ENCODE measurements at places on chromosomes 2 and 18.

GRCh38 chr2:71423817-71424420 is 29.4 kb upstream of the DYSF start:
- DNase-seq, result no peak

- no peak for DNase-seq
Observed at GRCh38 chr2:74142340-74142739, 5.4 kb downstream of the BOLA3 start.

DNA sequence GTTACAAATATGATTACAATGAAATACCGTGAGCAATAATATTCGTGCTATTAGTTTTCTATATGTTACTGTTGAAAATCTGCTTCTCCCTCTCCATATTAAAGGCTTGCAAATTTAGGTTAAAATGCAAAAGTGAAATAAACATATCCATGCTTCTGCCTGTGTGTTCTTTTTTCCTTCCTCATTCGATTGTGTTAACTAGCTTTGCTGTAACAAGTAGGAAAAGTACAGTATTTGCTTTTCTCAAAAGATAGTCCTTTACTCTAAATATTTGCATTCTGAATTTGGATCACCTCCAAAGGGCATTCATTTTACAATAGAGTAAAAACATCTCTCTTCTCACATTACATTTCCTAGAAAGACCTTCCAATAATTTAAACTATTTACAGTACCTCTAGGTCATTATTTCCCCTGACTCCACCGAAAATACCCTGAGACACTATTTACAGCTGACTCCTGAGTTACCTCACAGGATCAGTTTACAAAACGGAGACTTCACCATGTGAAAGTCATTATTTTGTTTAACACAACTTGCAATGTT is 835.0 kb upstream of the FANCL start:
- no peak for DNase-seq

DNA sequence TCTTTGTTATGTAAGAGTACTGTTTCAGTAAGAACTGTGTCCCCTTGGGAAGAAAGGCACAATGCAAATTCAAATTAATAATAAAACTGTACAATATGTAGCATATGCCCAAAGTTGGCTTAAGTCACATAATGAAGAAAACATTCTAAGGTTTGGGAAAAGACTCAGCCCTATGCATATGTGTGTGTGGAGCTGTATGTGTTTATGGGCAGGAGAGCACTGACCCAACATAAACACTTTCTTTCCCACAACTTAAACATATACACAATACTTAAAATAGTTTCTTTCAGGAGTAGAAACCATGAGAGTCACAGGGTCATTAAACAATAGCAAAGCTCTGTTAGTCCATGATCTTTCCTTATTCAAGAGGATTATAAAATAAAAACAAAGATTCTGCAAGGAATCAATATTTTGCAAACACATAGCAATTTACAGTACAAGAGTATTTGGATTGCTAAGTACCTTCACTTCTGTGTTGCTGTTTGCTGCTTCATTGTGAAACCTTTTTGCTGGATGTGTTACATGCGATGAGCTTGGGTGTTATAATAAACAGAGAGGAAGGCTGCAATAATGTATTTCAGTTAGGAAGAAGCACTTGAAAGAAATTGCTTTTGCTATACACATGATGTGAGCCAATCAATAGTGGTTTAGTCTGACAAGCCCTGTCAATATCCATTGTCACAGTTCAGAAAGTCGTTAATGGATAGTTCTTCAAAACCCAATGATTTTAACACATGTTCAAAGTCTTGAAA is 347.3 kb downstream of the ARHGAP15 start:
- DNase-seq, result no peak

DNA sequence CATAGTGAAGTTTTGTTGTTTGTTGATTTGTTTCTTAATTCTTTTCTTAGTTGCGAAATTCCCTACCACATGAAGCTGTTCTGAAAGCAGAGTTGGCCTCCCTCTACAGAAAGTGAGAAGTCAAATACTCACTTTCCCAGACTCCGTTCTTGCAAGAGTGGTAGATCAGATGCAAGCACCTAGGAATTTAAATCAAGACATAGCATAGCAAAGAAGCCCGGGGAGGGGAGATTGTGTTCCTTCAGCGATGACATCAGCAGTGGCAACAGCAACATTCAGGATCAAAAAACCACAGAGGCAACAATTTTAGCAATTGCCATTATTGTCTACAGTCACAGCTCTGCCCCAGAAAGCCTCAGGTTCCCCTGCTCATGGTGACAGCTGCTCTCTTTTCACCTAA is 580.0 kb downstream of the RNF144A start:
- DNase-seq, result no peak

GRCh38 chr2:223050900-223051504 is 988 bp upstream of the KCNE4 start:
- DNase-seq, result no peak

DNA sequence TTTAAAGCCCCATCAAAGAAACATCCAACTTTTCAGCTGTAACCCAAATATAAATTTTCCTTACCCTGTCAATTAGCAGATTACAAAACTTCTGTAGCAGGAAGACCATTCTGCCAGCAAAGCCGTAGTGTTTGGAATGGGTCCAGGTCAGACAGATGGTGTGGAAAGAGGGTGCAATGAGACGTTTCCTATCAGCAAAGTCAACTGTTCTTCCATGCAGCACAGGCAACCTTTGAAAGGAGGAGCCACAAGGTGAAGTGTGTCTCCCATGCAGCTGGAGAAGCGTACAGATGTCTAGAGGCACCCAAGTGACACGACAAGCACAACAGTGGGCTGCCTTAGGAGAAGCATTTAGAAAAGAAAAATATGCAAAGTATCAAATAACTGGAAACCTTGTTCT is 83.7 kb downstream of the SP3 start:
- DNase-seq, result no peak

- DNase-seq, result no peak
Observed at GRCh38 chr18:23244401-23244800, 109.1 kb downstream of the CABLES1 start.

DNA sequence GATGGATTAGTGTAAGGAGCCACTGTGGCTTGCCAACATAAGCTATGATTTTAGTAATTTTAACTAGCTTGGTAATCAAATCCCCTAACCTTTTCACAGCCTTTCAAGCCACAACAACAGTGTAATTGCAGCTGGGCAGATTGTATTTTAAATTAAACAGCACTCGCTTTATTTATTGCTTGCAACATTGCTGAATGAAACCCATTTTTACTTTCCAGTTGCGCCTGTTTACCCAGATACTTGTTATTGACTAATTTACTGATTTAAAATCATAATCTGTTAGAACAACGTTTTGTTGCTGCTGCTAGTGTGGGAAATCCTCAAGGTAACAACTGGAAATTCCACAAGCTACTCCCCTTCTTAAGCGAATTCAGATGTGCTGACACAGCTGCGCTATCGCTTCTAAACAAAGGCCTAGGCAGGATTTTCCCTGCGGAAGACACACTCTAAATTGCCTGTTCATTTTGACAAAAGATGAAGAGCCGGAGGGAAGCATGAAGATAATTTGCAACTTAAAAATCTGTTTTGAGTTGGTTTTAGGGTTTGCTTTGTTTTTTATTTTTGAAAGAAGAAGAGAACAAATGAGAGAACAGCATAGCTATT is 283.9 kb downstream of the ALPK2 start:
- no peak for DNase-seq

GRCh38 chr2:143000599-143000998 is 123.1 kb downstream of the KYNU start:
- DNase-seq, result no peak

- no peak for DNase-seq
Observed at GRCh38 chr2:125455110-125455509, 1200.8 kb upstream of the GYPC start.

DNA sequence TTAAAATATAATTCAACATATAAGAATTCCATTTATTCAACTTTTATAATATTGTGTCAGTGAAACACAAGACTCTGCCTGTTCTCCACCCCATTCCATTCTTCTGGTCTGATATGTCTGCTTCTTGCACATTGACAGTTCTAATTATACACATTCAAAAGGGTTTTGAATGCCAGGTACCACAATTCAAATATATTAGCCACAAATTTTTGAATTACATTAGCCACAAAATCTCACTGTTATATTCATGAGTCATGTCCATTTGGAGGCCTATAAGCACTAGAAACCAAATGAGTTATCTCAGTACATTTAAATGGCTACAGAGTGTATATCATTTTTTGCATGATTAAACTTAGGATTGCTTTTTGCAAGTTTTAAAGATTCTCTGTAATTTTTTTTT is 72.1 kb downstream of the CCDC150 start:
- DNase-seq, result no peak
